ENCODE measurements at places on chromosomes 3 and 15. TPM values are rescaled to one million over a fixed set of nuclear protein-coding genes. Genes with fewer than 3 reads are reported as not detected.
A peak's percentile ranks its signal among the peaks of the same experiment; 100 is the strongest.

KCNMB3 gene
- 0.46 TPM for total RNA-seq

TGM5 gene
- not detected for total RNA-seq

FBXO40 gene
- total RNA-seq: 57.2 TPM

TMEM45A gene
- total RNA-seq: 2.2 TPM

- DNase-seq: no peak
- no peaks in the 10 kb centered on the region for H3K4me1 ChIP-seq
- H3K36me3 ChIP-seq: no peaks in the 10 kb centered on the region
- no peak overlapping the region for H3K27ac ChIP-seq
- H3K27me3 ChIP-seq: no peaks in the 10 kb centered on the region
- H3K4me3 ChIP-seq: no peak overlapping the region
These were observed 6.2 kb downstream of the ZIC4 start for GRCh38 chr3:147400111-147400510.

- H3K27ac ChIP-seq: peak overlapping the region; percentile 71
- H3K27me3 ChIP-seq: no peaks in the 10 kb centered on the region
- DNase-seq: peak; percentile 86
These were observed 16.9 kb upstream of the SEMA4B start for GRCh38 chr15:90184119-90184785.

DNA sequence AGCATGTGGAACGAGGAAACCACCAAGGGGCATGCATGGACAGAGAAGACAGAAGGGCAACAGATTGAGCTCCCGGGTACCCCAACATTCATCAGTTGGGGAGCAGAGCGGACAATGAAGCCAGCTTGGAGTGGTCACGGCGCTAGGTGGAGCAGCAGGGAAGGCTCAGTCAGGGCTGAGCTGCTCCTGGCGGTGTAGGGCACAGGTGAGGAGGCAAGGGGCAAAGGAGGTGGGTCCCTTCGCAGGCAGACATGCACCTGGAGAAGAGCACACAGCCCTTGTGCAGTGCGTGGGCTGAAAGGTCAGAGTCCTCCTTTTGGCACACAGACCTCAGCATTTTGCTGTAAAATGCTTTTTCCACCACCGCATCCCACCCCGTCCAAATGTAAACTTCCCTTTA lies 90.0 kb upstream of the SLC6A6 start:
- no peaks in the 10 kb centered on the region for H3K27me3 ChIP-seq
- H3K36me3 ChIP-seq: no peaks in the 10 kb centered on the region
- H3K27ac ChIP-seq: no peak overlapping the region
- H3K4me1 ChIP-seq: no peaks in the 10 kb centered on the region
- H3K4me3 ChIP-seq: no peak overlapping the region

GRCh38 chr3:118098827-118099226 lies 935.8 kb downstream of the IGSF11 start:
- H3K27me3 ChIP-seq: no peaks in the 10 kb centered on the region
- DNase-seq: no peak

GRCh38 chr3:46124216-46125177 lies 83.6 kb downstream of the CCR1 start:
- H3K4me3 ChIP-seq: no peak overlapping the region
- H3K27me3 ChIP-seq: no peaks in the 10 kb centered on the region
- peak overlapping the region; percentile 38 for H3K27ac ChIP-seq
- no peaks in the 10 kb centered on the region for H3K36me3 ChIP-seq

DNA sequence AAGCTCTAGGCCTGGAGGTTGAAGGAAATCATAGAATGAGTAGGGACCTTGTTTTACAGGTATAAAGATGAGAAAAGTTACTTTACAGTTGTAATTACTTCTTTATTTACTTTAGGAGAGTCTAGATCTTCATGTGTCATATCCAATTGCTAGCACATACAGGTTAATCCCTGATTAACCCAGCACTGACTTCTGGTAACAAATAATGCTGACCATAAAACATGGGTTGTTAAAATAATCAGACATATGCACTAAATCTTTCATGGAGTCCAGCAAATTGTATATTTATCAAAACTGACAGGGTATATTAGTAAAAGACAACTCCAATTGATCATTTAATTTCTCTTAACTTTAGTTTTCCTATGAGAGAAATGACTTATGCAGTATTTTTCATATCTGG lies 245.2 kb downstream of the NFKBIZ start:
- no peak overlapping the region for H3K27ac ChIP-seq
- no peaks in the 10 kb centered on the region for H3K27me3 ChIP-seq
- no peak overlapping the region for H3K4me3 ChIP-seq
- peaks cover 18% of the 10 kb centered on the region for H3K4me1 ChIP-seq
- no peak for DNase-seq

DNA sequence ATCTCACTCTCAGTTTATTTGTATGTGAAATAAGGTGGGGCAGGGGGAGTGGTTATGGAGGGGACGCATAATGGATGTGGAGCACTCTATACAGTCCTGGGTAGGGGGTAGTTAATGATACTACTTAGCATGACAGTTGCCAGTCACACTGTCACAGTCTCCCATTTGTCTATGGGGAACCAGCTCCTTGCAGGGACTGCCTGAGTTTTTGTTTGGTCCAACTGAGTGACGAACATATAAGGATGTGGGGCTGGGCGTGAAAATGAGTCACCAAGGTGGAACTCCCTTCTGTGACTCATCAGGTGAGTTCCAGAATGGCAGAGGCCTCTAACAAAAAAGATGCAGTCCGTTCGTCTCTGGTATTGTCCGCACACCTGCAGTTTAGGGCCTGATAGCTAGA lies 235.3 kb upstream of the ST8SIA2 start:
- no peaks in the 10 kb centered on the region for H3K4me1 ChIP-seq
- DNase-seq: no peak
- no peaks in the 10 kb centered on the region for H3K27me3 ChIP-seq
- H3K36me3 ChIP-seq: peaks cover 5% of the 10 kb centered on the region

DNA sequence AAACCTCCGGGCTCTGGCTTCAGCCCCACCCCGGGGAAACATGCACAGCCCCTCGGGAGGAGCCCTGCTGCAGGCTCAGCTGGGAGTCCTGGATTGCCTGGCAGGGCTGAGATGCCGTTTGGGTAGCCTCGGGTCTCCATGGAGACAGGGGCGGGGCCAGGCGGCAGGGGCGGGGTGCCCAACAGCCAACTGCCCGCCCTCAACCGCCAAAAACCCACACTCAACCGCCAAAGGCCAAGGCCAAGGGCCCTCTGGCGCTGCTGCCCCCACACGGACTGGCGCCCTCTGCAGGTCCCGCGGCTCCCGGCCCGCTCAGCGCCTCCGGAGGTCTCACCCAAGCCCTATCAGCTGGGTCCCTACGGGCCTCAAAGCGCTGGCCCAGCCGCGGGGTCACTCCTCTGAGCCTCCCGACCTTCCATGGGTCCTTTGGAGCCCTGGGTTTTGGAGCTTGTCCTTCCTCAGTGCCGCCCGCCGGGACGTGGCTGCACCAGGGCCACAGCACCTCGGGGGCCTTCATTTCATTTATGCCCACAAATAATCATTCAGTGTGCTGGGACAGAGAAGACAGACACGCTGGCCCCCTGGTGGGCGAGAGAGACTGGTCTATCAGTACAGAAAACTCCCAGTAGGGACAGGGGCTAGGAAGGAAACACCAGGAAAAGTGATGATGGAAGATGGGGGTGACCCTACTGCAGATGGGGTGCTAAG lies 33.5 kb upstream of the ACAD9 start:
- peak; percentile 96 for DNase-seq
- peak overlapping the region; percentile 81 for H3K27ac ChIP-seq
- no peaks in the 10 kb centered on the region for H3K27me3 ChIP-seq
- H3K4me1 ChIP-seq: peaks cover 12% of the 10 kb centered on the region

DNA sequence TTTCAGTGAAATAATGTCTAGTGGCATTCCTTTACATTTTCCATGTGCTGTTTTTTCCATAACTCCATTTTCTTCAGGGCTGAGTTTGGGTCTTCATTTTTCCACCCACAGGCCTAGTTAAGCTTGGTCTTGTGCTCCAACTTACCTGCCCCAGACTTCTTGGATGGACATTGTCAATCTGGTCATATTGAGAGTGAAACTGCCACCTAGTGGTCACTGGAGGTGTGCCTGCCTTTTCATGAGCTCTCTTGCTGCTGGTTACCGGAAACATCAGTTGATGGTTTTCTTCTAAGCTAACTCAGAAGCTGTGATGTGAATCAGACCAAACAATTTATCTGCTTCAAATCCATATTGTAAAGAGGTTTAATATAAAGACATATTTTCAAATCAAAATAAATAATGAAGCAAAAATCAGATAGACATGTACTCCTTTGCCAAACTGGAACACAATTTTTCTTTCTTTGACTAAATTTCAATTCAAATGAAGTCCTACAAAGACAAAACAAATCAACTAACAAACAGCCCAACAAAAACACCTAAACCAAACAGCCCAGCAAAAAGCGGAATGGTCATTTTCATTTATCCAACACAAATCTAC lies 135.1 kb upstream of the RASGRP1 start:
- H3K27ac ChIP-seq: no peak overlapping the region
- no peaks in the 10 kb centered on the region for H3K36me3 ChIP-seq
- no peak overlapping the region for H3K4me3 ChIP-seq
- peak; percentile 19 for DNase-seq
- no peaks in the 10 kb centered on the region for H3K27me3 ChIP-seq

GRCh38 chr15:29968895-29969561 lies 113.7 kb upstream of the GOLGA8J start:
- H3K27me3 ChIP-seq: peaks cover 62% of the 10 kb centered on the region
- peak overlapping the region; percentile 52 for H3K4me3 ChIP-seq
- H3K36me3 ChIP-seq: no peaks in the 10 kb centered on the region
- no peaks in the 10 kb centered on the region for H3K4me1 ChIP-seq

GRCh38 chr3:192958219-192958872 lies 40.7 kb upstream of the MB21D2 start:
- H3K36me3 ChIP-seq: no peaks in the 10 kb centered on the region
- H3K4me1 ChIP-seq: no peaks in the 10 kb centered on the region
- H3K27me3 ChIP-seq: peaks cover 3% of the 10 kb centered on the region

GRCh38 chr3:171260466-171260865 lies 199.7 kb downstream of the TNIK start:
- H3K27ac ChIP-seq: no peak overlapping the region
- H3K4me3 ChIP-seq: no peak overlapping the region
- no peak for DNase-seq
- no peaks in the 10 kb centered on the region for H3K27me3 ChIP-seq
- H3K4me1 ChIP-seq: peaks cover 36% of the 10 kb centered on the region
- H3K36me3 ChIP-seq: no peaks in the 10 kb centered on the region

DNA sequence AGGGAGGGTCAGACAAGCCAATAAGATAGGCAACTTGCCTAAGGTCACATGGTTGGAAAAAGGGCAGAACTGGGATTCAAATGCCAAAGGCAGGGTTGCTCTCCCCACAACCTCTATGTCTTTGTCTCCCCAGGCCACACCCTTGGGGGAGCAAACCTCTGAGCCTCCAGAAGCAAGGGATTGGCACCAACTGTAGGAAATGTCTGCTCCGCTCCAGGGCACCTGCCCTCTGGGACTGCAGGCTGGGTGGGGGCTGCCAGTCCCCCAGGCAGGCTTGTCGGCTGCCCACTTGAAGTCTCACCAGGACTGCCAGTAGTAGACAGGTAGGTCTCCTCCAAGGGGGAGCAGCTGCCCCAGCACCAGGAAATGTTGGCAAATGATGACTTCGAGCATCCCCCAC lies 2.0 kb downstream of the FAM3D start:
- H3K4me1 ChIP-seq: no peaks in the 10 kb centered on the region
- no peak for DNase-seq
- H3K27ac ChIP-seq: no peak overlapping the region
- H3K27me3 ChIP-seq: no peaks in the 10 kb centered on the region
- H3K4me3 ChIP-seq: no peak overlapping the region

DNA sequence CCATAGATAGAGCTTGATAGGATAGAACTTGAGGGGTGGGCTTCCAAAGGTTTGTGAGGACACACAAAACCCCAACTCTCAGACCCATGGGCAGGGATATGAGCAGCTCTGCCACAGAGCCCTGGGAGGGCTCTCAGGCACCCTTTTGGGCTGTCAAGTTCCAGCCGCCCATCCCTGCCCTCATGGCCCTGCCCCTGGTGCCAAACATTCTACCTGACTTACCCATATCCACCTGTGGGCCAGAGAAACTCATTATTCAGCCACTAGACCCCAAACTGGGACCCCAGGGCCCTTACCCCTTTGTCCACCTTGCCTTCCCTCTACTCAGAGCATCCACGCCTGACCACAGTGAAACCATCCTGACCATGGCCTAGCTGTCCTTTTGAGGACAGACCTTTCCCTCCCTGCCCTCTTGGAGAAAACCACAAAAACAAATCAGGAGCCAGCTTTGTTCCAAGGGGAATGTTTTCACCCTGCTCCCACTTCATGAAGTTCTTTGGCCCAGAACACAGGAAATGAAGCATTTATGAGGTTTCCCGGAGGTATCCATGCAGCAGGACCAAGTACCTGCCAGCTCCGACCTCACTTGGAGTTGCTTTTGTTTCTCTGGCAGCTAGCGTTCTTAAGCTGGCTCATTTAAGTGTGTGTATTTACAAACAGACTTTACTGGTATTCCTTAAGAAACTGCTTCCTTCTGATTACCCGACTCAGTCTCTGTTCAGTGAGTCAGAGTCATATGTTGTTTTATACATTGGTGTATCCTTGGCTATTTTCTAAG lies 34.2 kb upstream of the GALNT15 start:
- no peaks in the 10 kb centered on the region for H3K27me3 ChIP-seq
- H3K36me3 ChIP-seq: no peaks in the 10 kb centered on the region
- peak; percentile 69 for DNase-seq
- peaks cover 15% of the 10 kb centered on the region for H3K4me1 ChIP-seq

- H3K4me3 ChIP-seq: no peak overlapping the region
- H3K36me3 ChIP-seq: peaks cover 5% of the 10 kb centered on the region
- DNase-seq: no peak
- H3K27me3 ChIP-seq: no peaks in the 10 kb centered on the region
These were observed 276.9 kb downstream of the GBE1 start for GRCh38 chr3:81484520-81484919.

DNA sequence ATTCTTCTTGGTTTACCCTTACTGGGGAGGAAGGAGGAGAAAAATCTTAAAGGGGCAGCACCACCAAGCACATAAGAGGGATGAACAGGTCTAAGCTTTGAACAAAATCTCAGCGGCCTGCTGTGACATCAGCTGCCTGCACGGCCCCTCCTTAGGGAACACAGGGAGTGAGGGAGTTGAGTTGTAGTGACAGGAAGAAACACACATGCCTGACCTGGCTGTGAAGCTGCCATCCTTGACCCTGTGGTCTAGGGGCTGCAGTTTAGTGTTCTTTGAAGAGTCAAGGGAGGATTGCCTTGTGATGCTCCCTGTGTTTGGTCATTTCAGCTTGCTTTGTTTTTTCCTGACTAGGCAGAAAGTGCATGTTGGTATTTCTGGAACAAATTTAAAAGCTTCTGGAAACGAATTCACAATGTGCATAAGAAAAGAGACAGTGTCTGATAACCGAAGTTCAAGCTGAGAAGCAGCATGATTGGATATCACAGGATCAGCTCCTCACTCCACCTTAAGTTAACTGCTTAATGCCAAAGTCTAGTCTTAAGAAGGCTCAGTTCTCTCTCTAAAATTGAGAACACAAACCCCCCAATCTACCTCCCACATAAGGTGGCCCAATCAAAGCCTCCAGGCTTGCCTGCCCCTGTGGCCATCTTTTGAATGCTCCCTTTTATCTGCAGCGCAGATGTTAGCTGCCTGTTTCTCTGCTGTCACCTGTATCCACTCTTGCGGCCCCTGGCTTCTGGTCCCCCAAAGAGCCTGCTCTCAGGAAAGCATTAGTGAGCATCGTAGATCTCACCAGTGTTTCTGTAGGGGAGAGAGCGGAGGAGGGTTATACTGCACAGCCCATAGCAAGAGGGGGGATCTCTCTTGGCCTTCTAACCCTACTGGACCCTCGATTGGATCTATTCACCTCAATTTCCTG lies 82.2 kb downstream of the SCN11A start:
- no peaks in the 10 kb centered on the region for H3K4me1 ChIP-seq
- H3K4me3 ChIP-seq: no peak overlapping the region
- H3K27ac ChIP-seq: no peak overlapping the region
- no peak for DNase-seq
- H3K36me3 ChIP-seq: no peaks in the 10 kb centered on the region
- no peaks in the 10 kb centered on the region for H3K27me3 ChIP-seq

GRCh38 chr3:99808163-99808794 lies 9.4 kb upstream of the CMSS1 start:
- peaks cover 23% of the 10 kb centered on the region for H3K4me1 ChIP-seq
- H3K27me3 ChIP-seq: no peaks in the 10 kb centered on the region
- no peak overlapping the region for H3K27ac ChIP-seq
- H3K36me3 ChIP-seq: no peaks in the 10 kb centered on the region
